ENCODE measurements at places on chromosomes 13 and 19.

DNA sequence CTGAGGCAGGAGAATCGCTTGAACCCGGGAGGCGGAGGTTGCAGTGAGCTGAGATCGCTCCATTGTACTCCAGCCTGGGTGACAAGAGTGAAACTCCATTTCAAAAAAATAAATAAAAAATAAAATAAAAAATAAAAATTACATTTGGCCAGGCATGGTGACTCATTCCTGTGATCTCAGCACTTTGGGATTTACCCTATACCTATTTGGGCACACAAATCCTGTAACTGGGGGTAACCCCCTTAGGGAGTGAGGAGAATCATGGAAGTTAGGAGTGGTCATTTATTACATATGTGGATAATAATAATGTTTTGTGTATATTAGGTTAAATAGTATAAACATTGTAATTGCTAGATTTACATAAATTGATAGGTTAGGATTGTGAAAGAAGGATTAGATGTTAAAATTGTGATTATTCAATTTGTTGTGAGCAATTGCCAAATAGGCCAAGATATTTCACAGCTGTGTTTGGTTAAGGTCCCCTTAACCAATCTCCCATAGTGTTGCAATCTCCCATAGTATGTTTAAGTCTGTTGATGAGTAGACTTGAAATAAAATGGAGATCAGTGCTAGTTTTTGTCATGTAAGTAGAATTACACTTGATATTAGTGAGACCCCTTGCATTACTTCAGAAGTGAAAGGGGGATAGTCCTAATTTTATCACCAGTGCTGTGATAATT is 30.7 kb downstream of the ZNF844 start:
- no peak for DNase-seq

DNA sequence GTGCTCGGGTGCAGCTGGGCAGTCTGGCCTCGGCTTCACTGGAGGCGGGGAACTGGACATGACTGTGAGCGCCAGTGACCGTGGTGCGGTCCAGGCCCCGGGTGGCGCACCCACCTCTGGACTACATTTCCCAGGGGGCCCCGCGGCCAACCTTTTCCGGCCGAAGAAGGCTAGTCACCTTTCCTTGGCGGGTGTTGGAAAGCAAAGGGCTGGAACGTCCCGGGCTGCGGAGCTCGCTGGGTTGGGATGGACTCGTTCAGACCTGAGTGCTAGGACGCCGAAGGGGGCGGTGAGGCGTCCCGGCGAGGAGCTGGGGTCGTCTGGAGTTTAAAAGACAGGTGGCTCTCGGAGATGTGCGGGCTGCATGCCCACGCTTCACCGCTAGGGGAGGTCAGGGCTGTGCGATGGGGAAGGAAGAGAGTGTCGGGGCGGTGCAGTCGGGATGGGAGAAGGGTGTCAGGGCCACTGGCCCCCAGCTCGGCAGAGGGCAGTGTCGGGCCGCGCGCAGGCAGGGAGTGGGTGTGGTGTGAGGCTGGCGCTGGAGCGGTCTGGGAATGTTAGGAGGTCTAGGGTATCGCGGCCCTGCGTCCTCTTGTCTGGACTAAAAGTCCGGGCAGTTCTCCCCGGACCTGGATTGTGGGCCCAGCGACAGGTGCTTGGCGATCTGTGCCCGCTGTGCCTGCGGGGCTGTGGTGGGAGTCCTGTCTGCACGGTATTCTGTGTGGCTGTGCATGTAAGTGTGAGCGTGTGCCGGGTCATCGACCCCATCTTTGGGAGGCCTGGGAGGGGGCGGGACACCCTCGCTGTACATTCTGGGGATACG is 57.1 kb downstream of the ZNF568 start:
- DNase-seq: peak; percentile 59

GRCh38 chr19:54708781-54709180 is 15.5 kb upstream of the KIR3DL3 start:
- no peak for DNase-seq

GRCh38 chr19:8355631-8356402 is 8.1 kb upstream of the ANGPTL4 start:
- DNase-seq: no peak

DNA sequence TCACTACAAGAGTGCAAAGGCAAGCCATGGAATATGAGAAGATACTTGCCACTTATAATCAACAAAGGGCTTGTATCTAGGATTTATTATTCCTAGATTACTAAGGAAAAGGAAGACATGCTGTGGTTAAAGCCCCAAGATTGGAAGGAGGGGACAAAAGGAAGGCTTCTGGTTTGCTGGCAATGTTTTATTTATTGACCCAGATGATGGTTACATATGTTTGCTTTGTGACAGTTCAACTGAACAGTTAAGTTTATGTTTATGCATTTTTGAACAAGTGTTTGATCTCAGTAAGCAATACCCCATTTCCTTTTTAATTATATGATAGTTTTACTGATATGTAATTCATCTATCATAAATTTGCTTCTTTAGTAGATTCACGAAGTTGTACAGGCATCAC is 40.3 kb downstream of the CDADC1 start:
- no peak for DNase-seq
